ENCODE measurements at places on chromosomes 13 and 19.

DNA sequence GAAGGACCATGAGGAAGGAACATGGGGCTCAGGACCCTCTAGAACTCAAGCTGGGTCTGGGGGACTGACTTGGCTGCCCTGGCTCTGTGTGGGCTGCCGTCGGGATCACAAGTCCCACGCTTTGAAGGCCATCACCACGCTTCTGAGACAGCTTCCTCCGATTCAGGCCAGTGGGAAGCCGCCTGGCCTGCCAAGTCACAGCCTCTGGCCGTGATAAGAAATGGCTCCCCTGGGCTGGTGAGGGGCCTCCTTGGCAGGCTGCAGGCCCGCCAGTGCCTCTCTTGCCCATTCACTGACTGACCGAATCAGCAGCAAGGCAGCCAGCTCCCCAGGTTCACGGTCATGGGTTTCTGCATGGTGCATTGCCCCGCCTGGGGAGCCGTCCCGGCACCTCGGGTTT lies 48.8 kb downstream of the COMP start:
- no peak for DNase-seq

DNA sequence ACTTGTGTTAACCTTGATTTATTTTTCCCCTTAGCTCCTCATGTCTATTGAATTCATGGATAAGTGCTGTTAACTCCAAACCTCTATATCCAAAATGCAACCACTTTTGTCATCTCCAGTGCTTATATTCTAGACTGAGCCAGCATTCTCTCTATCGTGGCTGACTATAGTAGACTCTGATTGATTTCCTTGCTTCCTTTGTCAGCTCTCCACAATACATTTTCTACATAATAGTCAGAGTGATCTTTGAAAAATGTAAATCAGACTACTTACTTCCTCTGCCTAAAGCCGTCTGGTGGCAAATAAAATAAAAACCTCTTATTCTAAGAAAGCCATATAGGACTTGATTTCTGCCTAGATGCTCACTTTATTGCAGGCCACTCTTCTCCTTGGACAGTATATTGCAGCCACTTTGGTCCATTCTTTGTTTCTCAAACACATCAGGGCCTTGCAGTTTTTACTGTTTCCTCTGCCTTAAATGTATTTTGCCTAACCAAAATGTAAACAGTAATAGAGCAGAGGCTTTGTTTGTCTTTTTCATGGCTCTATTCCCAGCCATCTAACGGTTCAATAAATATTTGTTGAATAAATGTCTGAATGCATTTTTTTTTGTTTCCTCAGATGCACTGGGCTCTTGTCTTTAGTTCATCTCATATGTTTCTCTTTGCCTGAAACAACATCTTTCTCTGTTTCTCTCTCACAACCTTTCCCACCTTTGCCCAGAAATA lies 243.6 kb upstream of the CSNK1A1L start:
- no peak for DNase-seq

DNA sequence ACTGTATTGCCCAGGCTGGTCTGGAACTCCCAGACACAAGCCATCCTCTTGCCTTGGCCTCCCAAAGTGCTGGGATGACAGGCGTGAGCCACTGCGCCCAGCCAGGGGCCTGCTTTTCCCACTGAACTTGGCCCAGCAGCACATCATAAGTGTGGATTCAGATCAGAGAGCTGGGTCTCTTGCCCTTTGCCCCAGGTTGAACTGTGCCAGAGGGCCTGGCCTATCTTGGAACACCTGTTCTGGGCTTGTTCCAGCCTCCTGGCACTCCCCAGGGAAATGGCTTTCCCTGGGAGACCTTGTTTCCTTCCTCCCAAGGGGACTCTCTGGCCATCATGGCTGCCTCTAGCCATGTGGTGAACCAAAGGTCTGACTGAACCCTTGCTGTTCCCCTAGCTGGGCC lies 3.4 kb downstream of the CC2D1A start:
- DNase-seq, result no peak

- peak; percentile 57 for DNase-seq
Measured at GRCh38 chr19:47813304-47813994, 8.3 kb upstream of the CRX start.

DNA sequence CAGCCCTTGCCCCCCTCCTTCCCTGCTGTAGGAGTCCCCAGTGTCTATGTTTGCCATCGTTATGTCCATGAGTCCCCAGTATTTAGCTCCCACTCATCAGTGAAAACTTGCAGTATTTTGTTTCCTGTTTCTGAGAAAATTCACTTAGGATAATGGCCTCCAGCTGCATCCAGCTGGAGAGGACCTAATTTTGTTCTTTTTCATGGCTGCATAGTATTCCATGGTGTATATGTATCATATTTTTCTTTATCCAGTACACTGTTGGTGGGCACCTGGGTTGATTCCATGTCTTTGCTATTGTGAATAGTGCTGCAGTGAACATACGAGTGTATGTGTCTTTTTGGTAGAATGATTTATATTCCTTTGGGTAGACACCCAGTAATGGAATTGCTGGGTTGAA lies 18.0 kb upstream of the POP4 start:
- no peak for DNase-seq

DNA sequence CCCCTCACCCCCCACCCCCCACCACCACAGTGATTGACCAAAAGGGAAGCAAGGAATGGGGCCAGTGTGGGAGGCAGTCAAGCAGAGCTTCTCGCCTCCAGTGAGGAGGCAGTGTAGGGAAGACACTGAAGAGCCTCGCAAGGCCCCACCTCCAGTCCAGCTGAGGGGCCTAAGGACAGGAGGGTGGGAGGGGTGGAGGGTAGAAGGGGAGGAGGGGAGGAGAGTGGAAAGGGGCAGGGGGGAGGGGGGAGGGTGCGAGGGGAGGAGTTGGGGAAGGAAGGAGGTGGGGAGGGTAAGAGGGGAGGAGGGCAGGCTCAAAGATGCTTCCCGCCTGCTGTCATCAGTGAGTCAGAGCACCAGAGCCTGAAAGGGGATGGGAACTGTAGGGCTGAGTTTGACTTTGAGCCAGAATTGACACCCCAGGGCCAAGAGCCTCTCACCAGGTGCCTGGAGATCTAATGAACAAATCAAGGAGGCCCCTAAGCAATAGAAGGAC lies 786.2 kb downstream of the UQCRFS1 start:
- no peak for DNase-seq

- DNase-seq, result no peak
Measured at GRCh38 chr13:106152047-106152446, 383.4 kb downstream of the EFNB2 start.

DNA sequence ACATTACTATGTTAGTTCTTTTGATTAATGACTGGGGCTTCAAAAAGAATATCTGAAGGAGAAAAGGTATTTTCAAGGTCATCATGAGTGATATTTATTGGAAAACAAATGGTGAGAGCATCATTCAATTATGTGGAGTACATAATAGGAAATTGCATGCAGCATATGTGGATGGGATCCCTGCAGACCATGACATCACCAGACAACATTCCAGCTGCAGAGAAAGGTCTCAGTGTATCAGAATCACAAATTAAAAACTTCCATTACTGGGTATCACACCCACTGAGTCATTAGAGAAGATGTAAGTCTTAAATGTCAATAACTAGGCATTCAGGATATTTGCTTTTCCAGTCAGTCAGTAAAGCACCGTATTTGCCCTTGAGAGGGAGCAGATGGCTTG lies 574.4 kb upstream of the SLC10A2 start:
- no peak for DNase-seq

DNA sequence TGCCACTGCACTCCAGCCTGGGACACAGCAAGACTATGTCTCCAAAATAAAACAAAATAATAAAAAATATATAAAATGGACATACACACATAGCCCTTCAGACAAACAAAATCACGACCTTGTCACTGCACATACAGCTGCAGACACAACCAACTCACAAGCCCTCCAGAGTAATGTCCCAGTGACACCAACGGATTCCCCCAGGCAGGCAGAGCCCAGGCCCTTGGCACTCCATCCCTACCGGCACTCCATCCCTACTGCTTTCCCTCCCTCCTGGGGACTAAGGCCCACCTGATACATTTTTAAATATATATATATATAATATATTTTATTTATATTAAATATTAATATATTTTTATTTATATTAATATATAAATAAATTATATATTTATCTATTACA lies 18.5 kb downstream of the ZNF101 start:
- no peak for DNase-seq

DNA sequence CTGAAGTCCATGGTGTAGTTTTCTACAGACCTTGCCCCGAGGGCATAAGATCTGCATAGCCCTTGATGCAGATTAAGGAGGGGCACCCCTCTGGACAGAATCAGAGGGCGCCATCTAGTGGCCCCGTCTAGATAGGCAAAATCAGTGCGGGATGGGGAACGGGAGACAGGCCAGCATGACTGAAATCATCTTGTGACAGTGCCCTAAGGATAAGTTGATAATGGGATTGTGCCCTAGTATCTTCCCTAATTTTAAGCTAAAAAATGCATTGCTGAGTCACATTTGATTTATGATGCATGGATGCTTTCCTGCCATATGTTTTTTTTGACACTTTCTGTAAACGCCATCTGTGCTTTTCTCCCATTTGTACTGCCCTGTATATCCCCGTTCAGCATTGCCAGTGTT lies 19.0 kb upstream of the GPI start:
- peak; percentile 64 for DNase-seq

DNA sequence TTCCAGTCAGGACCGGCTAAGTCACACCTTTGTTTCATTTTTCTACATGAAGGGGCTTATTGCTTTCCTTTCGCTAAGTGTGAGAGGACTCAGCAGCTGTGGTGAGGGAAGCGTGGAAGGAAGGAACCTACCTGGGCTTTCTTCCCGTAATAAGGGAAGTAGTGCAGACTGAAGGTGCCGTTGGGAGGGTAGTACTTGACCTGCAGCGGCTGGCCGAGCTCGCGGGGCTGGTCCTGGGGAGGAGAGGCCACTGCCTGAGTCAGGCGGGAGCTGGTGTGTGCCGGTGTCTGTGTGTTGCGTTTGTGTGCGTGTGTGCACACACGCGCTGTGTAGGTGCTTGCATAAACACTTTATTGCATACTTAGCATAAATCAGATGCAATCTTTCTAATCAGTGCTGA lies 7.7 kb downstream of the ATP4B start:
- DNase-seq, result no peak

- peak; percentile 44 for DNase-seq
Measured at GRCh38 chr19:57465680-57466381, 8.9 kb upstream of the VN1R1 start.

DNA sequence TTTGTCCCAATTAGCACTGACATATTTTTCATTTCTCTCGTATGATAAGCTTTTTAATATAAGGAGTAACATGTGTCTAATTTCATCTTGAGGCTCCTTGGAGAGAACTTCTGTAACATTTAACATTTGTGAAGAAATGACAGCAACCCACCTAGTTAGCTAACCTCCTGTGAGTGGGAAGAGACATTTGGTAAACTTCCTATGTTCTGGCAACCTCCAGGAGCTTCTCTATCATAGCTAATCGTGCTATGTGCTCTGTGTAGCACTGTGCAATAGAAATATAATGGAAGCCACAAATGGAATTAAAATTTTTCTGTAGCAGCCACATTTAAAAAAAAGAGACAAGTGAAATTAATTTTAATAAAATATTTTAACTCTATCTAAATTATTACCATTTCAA lies 5.4 kb upstream of the OLFM4 start:
- no peak for DNase-seq

GRCh38 chr13:51818781-51819511 lies 15.0 kb upstream of the DHRS12 start:
- peak; percentile 57 for DNase-seq

DNA sequence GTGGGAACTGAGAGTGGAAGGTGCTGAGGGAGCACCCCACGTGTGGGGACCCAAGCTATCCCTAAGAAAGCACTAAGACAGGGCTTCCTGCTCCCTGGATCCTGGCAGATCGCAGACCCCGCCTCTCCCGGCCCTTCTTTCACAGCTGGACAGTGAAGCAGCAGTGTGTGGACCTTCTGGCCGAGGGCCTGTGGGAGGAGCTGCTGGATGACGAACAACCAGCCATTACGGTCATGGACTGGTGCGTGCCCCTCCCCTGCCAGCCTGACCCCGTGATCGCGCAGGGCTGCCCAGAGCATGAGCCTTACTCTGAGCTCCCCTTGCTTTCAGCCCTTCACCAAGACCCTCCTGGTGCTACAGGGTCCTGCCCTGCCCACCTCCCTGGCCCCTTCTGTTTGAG lies 2.3 kb downstream of the NCCRP1 start:
- no peak for DNase-seq

GRCh38 chr19:47464675-47465419 lies 6.8 kb downstream of the SLC8A2 start:
- no peak for DNase-seq

GRCh38 chr19:10625003-10625761 lies at the start of gene SLC44A2:
TSS of gene SLC44A2 (plus strand) at chr19:10625553. CDS start at chr19:10625634, 81 bp downstream.
- no peak for DNase-seq

GRCh38 chr13:85662186-85662585 lies 137.0 kb downstream of the SLITRK6 start:
- no peak for DNase-seq

DNA sequence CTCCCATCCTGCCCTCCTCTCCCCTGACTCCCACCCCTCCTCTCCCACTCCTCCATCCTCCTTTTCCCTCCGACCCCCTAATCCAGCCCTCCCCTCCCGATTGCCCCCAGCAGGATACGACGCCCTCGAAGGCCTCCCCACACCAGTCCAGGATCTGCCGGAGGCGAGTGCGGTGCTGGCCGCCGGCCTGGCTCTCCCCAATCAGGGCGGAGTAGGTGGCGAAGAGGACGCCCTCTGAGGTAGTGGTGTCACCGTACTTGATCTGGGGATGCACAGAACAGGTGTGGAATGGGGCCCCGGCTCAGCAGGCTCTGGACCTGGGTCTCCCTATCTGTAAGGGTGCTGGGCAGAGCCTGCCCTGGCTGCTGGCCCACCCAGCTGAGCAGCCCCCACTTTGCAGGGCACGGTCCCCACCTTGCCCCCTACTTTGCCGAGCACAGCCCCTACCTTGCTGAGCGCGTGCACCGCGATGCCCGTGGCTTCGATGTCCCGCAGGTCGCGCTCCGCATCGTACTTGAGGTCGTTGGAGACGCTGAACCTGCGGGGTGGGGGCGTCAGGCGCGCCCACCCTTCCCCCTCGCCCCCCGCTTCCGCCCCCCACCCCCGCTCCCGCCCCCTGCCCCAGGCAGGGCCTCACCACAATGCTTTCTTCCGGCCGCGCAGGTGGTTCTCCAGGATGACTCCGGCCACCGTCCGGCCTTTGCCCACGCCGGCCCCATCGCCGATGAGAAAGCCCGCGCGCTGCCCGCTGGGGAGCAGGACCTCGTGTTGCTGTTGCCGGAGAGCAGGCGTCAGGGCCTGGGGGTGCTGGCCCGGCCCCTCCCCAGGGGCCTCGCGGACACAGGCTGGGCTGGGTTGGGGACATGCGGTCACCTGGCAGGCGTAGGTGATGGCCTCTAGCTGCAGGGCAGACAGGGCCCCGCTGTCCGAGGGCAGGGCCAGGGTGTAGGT lies 18.5 kb downstream of the GPX4 start:
- no peak for DNase-seq

DNA sequence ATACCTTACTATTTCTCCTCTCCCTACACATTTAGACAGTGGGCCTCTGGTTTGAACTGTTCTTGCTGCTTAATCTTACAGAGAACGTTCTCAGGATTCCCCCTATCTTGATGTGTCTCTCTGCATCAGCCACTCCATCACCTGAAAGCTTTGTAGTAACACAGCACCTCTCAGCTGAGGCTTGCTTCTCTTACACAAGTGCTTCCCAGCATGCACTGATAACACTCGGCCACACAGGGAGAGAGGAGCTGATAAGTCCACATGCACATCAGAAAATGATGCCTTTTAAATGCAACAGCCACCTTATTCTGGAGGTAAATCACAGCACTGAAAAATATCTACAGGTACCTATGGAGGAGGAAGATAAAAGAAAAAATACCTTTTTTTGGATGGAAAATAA lies 192.2 kb upstream of the TSHZ3 start:
- no peak for DNase-seq
